ENCODE measurements at places on chromosomes 7 and 10.

- no peak for DNase-seq
Observed at GRCh38 chr10:80041162-80041561, 37.3 kb upstream of the TMEM254 start.

DNA sequence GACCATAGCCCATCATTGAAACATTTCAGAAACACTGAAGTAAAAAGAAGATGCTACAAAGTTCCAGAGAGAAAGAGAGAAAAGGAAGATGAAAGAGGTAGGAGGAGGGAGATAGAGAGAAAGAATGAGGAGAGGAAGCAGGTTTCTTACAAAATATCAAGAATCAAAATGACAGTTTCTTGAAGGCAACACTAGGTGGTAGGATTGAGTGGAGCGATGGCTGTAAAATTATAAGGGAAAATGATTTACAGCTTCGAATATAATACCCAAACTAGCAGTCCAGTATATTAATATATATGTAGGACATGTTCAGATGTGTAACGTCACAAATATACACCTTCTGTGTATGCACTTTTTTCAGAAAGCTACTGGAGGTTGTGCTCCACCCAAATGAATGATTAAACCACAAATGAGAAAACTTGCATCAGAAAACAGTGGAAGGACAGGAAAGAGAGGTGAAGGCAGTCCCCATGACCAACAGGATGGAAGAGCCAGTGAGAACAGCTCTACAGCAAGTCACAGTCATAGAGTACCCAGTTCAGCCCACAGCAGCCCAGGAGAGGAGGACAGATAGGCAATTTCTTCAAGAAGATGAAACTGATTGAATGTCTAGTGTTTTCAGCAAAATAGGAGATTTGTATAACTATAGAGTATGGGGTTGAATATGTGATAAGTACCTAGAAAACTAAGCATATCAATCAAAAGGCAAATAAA lies 151.5 kb upstream of the TARP start:
- no peak for DNase-seq

GRCh38 chr10:97024168-97025073 lies 161.3 kb downstream of the SLIT1 start:
- peak; percentile 86 for DNase-seq

GRCh38 chr10:129174232-129175014 lies 292.6 kb upstream of the MGMT start:
- no peak for DNase-seq

GRCh38 chr7:106629516-106629915 lies 31.4 kb downstream of the CCDC71L start:
- DNase-seq, result peak; percentile 62

- no peak for DNase-seq
Observed at GRCh38 chr10:3460420-3461128, 288.0 kb upstream of the PITRM1 start.

DNA sequence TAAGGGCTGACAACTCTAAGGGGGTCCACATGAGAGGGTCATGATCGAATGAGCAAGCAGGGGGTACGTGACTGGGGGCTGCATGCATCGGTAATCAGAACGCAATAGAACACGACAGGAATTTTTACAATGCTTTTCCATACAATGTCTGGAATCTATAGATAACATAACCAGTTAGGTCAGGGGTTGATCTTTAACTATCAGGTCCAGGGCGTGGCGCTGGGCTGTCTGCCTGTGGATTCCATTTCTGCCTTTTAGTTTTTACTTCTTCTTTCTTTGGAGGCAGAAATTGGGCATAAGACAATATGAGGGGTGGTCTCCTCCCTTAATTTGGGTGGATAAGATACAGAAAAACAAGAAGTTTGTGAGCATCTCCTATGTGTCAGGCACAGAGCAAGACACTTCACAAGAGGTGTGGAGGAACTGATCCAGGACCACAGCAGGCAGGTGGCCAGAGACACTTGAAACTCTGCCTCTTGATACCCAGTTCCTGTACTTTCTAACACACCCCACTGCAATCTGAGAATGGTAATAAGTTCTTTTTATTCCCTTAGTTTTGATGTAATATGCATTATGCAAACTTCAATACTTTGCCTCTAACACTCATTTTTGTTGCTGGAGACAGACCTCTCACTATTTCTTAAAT lies 18.0 kb upstream of the MRLN start:
- DNase-seq, result no peak

DNA sequence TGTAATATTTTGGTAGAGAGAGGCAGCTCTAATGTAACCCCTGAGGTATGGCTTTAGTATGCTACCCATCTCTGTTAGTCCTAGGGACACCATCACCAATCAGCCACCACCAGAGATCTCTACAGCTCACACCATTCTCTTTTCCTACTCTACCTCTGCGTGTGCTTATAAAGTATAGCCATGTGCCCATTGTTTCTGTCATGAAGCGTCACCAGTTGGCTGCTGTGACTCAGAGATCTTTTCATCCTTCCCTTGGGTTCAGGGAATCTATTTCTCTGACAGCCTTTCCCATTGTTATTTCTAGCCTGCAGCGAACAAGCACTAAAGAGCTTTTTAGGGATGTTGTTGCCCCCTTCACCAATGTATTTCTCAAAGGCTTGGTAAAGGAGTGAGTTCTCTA lies 103.3 kb downstream of the TPST1 start:
- DNase-seq, result no peak

DNA sequence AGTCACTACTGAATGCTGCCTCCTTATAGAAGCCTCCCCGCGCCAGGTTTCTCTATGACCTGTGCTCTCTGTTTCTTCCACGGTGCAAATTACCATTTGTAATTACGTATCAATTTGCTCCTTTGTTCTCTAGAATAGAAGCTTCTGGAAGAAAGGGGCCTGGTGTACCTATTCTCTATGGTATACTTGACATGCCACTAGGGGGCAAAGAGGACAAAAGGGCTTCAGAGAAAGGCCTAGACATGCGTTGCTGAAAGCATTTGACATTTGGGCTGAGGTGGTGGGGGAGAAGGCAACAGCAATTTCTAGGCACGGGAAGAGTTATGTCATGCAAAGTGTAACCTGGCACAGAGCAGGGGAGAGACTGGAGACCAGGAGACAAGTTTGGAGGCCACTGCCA lies 148.7 kb downstream of the WDR11 start:
- no peak for DNase-seq

DNA sequence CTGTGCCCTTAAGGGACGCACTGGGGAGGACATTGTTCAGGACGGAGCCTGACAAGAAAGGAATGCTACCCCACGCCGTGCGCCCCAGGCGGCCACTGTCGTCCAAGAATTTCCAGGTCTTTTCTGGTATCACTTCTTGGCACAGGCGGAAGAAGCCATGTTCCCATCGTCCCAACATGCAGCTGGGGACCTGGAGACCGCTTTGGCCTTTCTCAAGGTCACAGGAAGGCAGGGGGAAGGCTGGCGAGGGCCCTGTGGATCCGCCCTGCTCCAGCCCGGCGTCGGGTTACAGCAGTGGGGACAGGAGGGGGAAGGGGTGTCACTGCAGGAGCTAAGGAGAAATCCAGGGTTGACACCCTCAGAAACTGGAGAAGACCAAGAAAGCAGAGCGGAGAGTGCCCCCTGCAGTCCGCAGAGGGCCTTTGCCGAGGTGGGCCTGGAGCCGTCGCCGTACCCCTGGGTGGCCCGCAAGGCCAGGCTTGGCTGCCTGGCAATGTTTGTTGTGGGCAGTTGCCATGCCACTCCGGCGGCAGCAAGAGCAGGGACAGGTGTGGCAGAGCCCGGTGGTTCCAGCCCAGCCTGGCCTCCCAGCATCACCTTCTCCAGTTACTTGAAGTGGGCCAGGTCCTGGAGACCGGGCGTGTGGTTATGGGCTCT lies 104.1 kb downstream of the LHPP start:
- DNase-seq, result no peak

GRCh38 chr10:131532745-131533341 lies 221.3 kb upstream of the TCERG1L start:
- no peak for DNase-seq

DNA sequence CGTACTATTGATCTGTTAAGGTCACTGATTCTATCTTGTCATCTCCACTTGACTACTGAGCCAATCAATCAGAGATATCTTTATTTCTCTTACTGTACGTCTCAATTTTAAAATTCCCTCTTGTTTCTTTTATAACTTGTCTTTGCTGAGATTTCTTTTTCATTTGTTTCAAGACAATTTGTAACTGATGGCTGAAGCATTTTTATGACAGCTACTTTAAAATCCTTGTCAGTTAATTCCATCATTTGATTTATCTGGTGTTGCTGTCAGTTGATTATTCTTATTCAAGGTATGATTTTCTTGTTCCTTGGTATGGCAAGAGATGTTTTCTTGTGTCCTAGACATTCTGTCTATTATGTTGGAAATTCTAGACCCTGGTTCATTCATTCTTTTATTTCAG lies 76.6 kb downstream of the TYW1B start:
- no peak for DNase-seq

- no peak for DNase-seq
Observed at GRCh38 chr7:31051598-31052486, at the start of gene ADCYAP1R1. ADCYAP1R1 (plus strand) TSS chr7:31052308; CDS start chr7:31063265, 10,957 bp downstream.

GRCh38 chr7:151244196-151244840 lies 4.2 kb downstream of the SMARCD3 start:
- DNase-seq, result peak; percentile 48

- DNase-seq, result peak; percentile 22
Observed at GRCh38 chr10:21515361-21516241, 9.9 kb downstream of the SKIDA1 start.

DNA sequence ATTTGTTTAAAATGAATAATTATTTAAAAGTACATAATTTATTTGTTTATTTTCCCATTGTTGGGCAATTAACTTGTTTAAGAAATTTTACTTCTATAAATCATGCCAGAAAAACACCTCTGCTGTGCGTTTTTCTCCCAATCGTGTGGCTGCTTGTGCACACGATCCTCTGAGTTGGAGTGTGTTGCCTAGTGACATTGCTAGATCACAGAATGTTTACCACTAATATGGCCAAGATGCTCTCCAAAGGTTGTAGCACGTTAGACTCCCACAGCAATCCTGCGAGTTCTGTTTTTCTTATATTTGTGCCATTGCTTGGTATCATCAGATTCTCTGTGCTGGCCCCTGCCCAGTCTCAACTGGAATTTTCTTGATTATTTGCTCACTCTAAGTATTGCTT lies 207.1 kb upstream of the ADCY1 start:
- DNase-seq, result no peak

GRCh38 chr7:81839708-81840369 lies 70.0 kb upstream of the HGF start:
- no peak for DNase-seq

DNA sequence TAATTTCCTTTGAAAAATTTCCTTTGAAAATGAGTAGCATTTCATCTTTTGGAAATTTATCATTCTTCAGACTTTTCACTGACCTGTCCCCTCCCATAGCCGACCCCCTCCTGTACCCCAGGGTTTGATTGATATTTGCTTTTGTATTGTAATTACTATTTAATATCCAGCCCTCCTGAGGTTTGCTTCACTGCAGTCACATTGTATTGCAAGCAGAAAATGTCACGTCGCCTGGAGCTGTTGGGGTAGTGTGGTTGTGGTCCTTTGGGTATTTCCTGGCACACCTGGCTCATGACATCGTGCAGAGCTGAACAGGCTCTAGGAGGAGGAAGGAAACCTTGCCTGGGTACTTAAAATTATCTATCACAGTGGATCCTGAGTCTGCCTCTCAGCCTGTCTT lies 116.1 kb downstream of the INSYN2A start:
- DNase-seq, result no peak

GRCh38 chr10:76185471-76186301 lies 754.3 kb downstream of the LRMDA start:
- DNase-seq, result no peak

DNA sequence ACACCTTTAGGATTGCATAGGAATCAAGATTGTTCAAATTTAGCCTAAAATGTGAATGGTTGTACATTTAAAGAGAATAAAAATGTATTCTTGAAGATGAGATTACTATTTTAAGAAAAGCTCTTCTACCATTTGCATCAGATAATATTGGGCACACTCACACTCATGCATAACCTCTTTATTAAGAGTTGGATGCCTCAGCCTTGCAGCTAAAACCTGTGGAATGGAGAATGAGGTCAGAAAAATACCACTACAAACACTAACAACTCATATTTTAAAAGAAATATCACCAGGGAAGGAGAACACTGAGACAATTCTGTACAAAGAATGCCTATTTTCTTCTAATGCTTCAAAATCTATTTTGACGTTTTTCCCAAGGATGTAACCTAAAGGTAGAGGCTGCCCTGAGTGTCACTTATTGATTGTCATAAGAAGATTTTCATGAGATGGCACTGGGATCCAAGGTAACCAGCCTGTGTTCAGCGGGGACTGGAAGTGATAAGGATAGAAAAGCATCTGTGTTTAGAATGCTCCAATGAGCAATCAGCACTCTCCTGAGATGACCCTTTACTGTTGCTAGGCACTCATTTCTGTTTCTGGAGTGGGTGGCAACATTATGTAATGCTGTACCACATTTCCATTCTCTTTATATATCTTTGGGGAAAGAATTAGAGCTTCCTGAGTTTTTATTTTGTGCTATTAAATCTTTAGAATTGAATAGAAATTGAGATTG lies 26.6 kb downstream of the REEP3 start:
- no peak for DNase-seq

GRCh38 chr7:98879198-98879978 lies 1.1 kb downstream of the TRRAP start:
- DNase-seq, result peak; percentile 17

GRCh38 chr7:45244981-45245380 lies 87.4 kb downstream of the RAMP3 start:
- no peak for DNase-seq

DNA sequence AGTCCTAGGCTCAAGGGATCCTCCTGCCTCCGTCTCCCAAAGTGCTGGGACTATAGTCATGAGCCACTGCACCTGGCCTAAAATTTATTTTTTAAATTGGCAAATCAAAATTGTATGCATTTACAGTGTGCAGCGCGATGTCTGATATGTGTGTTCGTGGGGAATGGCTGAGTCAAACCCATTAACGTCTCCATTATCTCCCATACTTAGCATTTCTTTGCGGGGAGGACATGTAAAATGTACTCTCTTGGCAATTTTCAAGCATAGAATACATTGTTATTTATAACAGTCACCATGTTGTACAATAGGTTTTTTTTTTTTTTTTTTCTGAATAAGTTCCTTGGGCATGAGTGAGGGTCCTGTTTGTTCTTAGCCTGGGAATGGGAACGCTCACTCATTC lies 3.8 kb downstream of the TMEM184A start:
- DNase-seq, result no peak

- no peak for DNase-seq
Observed at GRCh38 chr10:87038286-87038717, 18.2 kb downstream of the FAM25A start.

GRCh38 chr10:31707093-31708039 lies 221.3 kb downstream of the ARHGAP12 start:
- DNase-seq, result peak; percentile 71

DNA sequence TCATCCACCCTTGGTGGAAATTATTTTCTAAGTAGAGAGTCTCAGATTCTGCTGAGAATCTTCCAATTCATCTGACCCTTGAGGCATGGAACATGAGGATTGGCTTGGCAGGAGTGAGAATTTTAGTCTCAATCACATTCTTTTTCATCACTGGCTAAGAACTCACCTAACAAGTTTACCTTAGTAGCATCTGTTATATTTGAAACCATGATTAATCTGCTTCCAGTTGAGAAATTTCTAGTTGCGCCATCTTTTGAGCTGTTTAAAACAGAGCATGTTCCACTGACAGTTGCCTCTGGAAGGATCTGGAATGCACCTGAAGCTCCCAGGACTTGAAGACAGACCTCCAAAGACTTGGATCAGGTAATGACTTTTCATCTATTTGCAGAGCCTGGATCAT lies at the start of gene LIPK:
TSS of gene LIPK (plus strand) at position 292 of the 400 bp plus-strand sequence. CDS start 18,295 bp downstream, outside the sequence.
- no peak for DNase-seq
